ENCODE measurements at places on chromosomes 5 and 9. TPM values are rescaled to one million over a fixed set of nuclear protein-coding genes. Genes with fewer than 3 reads are reported as not detected.
A peak's percentile ranks its signal among the peaks of the same experiment; 100 is the strongest.

Gene MEF2C
- 97.3 TPM for total RNA-seq

DNA sequence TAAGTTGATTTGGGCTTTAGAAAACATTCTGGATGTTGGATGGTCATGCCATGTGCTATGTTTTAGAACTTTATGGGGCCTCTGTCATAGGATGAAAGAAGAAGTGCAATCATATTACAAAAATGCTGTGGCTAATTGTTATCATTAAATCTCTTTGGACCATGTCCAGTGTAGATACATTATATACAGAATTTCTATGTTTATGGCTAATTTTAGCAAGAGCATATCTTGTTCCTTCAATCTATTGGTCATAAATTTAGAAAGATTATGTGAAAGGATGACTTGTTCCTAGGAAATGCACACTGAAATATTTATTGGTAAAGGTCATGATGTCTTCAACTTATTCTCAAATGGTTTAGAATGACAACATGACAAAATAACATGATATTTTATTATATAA lies 42.4 kb upstream of the ELL2 start:
- no peak for DNase-seq

- no peak for DNase-seq
These were observed 10.0 kb upstream of the FAM169A start for GRCh38 chr5:74875994-74876791.

Gene ABLIM3
- 67.6 TPM for total RNA-seq

- no peak for DNase-seq
These were observed 724.1 kb upstream of the MEF2C start for GRCh38 chr5:89606939-89607534.

GRCh38 chr5:55897905-55898304 lies 46.7 kb downstream of the IL31RA start:
- peak; percentile 65 for DNase-seq
